Naive thymus-derived CD4-positive, alpha-beta T cell (primary cell): ENCODE measurements at places on chromosomes 3 and 15.

DNA sequence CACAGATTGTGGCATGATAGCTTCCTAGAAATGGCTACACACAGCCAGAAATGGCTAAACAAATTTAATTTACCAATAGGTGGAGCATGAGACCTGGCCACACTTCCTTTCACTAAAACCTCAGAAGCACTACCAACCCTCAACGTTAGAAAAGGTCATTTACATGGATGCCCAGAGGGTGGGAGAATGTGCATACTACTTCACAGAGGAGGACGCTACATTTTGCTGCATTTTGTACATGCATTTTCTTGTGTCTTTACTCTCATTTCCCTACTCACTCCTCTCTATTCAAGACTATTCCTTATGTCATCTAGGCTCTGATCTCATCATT, 40.1 kb downstream of the C2CD4B start:
- DNase-seq = no peak

- DNase-seq = no peak
Observed at GRCh38 chr3:55453886-55454496, 33.1 kb downstream of the WNT5A start.

DNA sequence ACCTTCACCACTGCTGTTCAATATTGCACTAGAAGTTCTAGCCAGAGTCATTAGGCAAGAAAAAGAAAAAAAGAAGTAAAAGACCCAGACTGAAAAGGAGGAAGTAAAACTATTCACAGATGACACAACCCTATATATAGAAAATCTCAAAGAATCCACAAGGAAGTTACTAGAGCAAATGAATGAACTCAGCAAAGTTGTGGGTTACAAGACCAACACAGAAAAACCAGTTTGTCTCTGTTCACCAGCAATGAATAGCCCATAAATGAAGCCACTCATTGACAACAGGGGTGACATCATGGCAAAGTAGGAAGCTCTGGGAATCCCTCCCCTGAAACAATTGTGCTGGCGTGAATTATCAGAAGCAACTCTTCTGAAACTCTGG, 4.6 kb downstream of the CFAP100 start:
- no peak for DNase-seq

- no peak for DNase-seq
Observed at GRCh38 chr3:115833074-115833473, 209.8 kb downstream of the GAP43 start.

DNA sequence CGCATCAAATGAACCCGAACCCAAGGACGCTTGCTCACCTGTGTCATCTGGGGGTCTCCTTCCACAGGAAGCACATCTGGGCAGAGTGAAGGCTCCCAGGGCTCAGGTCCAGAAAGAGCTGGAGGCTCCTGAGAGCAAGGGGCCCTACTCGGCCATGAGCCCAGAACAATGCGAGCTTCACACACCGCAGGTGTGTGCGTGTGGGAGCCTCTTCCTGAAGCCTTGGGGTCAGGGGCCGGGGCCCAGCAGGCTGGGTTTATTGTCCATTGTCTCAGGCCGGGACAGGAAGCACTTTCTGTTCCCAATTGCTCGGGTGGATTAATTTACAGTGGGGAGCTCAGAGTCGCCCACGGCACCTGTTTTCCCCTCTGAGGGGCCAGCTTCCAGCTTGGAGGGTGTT, 74.8 kb downstream of the RPN1 start:
- DNase-seq = no peak

DNA sequence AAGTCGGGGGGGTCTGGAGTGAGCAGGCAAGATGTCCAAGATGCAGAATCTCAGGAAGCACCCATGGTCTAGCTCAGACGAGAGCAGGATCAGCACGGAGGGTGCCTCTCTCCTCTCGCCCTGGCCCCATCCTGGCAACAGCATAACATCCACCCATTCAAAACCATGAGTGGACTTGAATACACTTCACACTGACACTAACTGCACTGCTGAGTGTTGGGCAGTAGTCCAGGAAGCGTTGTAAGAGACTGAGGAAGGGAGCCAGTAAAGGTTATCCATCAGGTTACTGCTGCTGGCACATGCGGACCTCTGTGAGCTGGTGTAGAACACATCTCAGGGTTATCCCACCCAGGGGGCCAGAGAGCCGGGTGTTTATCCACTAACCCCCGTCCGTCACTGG, 131.0 kb upstream of the TOPAZ1 start:
- DNase-seq = no peak

GRCh38 chr15:73740152-73741048, 12.8 kb downstream of the INSYN1 start:
- DNase-seq = no peak

DNA sequence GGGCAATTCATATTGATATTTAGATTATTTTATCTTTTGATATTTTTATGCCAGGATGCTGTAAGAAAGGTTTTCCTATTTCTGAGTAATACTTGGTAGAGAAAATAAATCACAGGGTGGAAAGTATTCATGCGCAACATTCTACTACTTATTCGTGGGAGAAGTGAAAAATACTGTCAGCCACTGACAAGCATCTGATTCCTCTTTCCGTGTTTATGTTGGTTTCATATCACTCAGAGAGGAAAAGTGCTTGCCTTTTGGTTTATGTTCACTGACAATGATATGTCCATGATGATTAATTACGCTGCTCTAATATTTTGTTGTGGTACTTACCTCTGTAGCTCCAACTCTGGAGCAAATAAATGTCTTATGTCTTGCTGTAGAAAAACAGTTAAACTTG, 429.4 kb downstream of the EDEM1 start:
- DNase-seq = no peak

- peak; percentile 36 for DNase-seq
Observed at GRCh38 chr3:194326192-194326967, 24.7 kb downstream of the CPN2 start.

- no peak for DNase-seq
Observed at GRCh38 chr3:165526367-165526766, 310.9 kb downstream of the BCHE start.

GRCh38 chr3:14772533-14773138, 46.1 kb upstream of the FGD5 start:
- no peak for DNase-seq

DNA sequence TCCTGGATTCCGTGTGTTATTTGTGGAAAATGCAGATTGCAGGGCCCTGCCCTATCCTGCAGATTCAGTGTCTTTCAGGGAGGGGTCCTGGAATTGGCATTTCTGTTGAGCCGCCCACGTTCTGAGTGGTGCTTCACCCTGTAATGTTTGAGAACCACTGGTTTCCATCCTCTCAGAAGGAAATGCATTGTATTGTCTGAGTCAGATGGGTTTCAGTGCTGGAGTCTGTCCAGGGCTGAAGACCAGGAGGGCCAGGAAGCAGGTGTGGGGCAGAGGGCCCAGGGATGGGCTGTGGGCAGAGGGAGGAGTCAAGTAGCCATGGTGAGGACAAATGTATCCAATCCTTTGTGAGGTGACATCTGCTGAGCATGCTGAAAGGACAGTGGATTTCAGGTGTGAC, 123.8 kb downstream of the SV2B start:
- no peak for DNase-seq

DNA sequence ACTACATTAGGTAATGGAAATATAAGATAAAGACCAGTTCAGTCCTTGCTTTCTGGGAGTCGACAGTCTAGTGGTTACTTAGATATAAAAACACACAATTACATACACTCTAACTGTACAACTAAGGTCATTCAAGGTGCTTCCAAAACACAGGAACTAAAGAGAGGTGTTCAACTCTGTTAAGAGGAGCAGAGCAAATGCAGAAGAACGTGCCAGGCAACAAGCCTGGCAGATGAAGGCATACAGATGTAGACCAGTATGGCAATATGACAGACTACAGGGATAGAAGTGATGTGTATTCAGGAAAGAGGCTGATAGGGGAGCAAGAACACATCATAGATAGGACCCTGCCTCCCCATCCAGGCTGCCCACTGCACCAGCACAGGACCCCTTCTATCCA, 78.3 kb downstream of the CBLB start:
- DNase-seq = no peak

- DNase-seq = no peak
Observed at GRCh38 chr3:174126990-174127758, 729.6 kb downstream of the NLGN1 start.

DNA sequence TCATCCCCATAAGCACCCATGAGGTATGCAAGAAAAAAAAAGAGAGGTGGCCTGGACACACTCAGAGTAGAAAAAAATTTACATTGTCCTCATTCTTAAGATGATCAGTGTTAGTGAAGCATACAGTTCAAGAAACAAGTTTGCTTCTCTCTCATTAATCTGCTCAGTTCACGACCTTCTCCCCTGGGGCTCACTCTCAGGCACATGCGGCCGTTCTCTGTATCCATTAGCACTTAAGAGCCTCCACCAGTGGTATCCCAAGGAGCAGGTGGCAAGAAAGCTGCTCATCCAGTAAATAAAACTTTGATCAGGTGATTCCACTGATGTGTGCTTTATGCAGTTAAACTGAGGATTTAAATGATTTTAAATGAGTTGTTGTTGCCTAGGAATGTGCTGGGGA, 57.4 kb downstream of the ARHGAP31 start:
- no peak for DNase-seq

GRCh38 chr3:190746531-190746930, 116.0 kb downstream of the GMNC start:
- no peak for DNase-seq
